Left lung (tissue), 14 donors: ENCODE measurements at places on chromosomes 12 and 14. TPM values are rescaled to one million over a fixed set of nuclear protein-coding genes. Genes with fewer than 3 reads are reported as not detected.

WDR89 gene
- 20.2 TPM for polyA plus RNA-seq

- no peaks in the 10 kb centered on the region for H3K27me3 ChIP-seq
- H3K36me3 ChIP-seq = no peaks in the 10 kb centered on the region
- H3K4me3 ChIP-seq = no peak overlapping the region
- H3K27ac ChIP-seq = peak overlapping the region; percentile 76
- peak; percentile 22 for DNase-seq
Measured at GRCh38 chr12:101925361-101925760, 48.0 kb downstream of the DRAM1 start.

DNA sequence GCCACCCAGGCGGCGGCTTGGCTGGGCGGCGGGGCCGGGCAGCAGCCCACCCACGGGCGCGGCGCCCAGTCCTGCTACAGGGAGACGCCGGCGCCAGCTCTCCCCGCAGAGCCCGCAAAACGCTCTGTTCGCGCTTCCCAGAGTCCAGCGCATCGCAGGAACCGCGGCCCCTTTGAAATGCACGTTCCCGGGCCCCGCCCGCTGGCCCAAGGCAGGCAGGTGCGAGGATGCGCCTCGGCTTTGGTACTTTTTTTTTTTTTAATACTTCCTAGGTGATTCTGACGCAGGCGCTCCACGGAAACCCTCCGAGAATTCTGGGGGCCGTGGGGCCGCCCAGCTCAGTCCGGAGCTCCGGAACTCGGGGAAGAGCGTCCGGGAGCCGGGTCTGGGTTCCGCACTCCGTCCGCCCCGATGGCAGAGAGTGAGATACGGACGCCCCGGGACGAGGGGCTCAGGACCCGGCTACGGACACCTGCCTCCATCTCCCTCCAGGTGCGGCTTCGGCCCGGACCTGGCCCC is 483 bp downstream of the POC1B start:
- no peaks in the 10 kb centered on the region for H3K36me3 ChIP-seq
- DNase-seq = peak; percentile 60
- peak overlapping the region; percentile 93 for H3K27ac ChIP-seq
- no peaks in the 10 kb centered on the region for H3K27me3 ChIP-seq

GRCh38 chr12:103626498-103626897 is 39.4 kb downstream of the STAB2 start:
- no peaks in the 10 kb centered on the region for H3K27me3 ChIP-seq
- H3K27ac ChIP-seq = no peak overlapping the region
- no peak overlapping the region for H3K4me3 ChIP-seq
- no peaks in the 10 kb centered on the region for H3K4me1 ChIP-seq
- peak; percentile 15 for DNase-seq

TAS2R20 gene
- 3.6 TPM for polyA plus RNA-seq

SERPINA12 gene
- not detected for polyA plus RNA-seq

- no peaks in the 10 kb centered on the region for H3K36me3 ChIP-seq
- no peak overlapping the region for H3K27ac ChIP-seq
- no peaks in the 10 kb centered on the region for H3K4me1 ChIP-seq
- no peak overlapping the region for H3K4me3 ChIP-seq
- no peak for DNase-seq
Measured at GRCh38 chr12:116887244-116887643, 6.0 kb upstream of the HRK start.

DNA sequence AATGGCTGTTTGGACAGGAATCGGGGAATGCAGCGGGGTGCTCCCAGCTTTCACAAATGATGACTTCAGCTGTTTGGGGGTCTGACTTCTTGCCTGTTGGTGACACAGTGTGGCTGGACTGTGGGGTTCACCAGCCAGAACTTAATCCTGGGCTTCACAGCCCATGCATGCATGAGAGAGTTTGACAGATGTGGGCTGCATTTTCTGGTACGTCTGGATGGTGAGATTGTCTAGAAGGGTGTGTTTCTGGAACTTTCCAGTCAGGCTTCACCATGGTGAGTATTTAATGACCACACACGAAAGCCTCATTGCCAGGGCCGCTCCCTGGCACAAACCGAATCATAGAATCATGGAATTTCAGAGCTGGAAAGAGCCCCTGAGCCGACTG is 29.6 kb downstream of the CHST11 start:
- H3K36me3 ChIP-seq = no peaks in the 10 kb centered on the region
- H3K27ac ChIP-seq = no peak overlapping the region
- H3K4me1 ChIP-seq = peaks cover 7% of the 10 kb centered on the region
- H3K27me3 ChIP-seq = no peaks in the 10 kb centered on the region
